Epithelial cell of prostate (primary cell): ENCODE measurements at places on chromosomes 7 and 10.

DNA sequence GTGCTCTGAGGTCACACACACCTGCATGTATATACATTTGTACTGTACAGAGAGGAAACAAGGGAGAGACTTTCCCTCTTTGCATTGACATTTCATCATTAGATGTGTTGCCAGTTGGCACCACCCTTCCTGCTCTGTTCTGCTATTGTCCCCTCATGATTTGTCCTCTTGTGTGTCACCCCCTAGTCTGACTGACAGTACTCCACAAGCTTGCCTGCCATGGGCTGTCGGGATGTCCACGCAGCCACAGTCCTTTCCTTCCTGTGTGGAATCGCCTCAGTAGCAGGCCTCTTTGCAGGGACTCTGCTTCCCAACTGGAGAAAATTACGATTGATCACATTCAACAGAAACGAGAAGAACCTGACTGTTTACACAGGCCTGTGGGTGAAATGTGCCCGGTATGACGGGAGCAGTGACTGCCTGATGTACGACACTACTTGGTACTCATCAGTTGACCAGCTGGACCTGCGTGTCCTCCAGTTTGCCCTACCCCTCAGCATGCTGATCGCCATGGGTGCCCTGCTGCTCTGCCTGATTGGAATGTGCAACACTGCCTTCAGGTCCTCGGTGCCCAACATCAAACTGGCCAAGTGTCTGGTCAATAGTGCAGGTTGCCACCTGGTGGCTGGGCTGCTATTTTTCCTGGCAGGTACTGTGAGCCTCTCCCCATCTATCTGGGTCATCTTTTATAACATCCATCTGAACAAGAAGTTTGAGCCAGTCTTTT, 9.4 kb downstream of the CLDN12 start:
- no peak for DNase-seq

DNA sequence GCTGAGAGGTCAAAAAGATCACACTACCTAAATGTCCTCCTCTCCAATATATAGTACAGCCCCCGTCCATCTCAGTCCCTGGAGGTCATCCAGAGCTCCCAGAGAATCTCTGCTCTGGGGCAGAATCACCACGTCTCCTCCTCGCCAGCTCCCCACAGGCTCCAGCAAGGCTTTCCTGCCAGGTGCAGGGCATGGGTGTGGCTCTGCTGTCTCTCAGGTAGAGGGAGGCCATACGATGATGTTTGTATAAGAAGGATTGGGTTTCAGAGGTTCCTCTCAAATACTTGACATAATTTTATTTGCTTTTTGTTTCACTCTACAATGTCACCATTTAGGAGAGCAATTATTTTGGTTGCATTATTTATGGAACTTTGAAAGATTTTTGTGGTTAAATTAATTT, 98.3 kb upstream of the PRSS58 start:
- DNase-seq, result no peak

DNA sequence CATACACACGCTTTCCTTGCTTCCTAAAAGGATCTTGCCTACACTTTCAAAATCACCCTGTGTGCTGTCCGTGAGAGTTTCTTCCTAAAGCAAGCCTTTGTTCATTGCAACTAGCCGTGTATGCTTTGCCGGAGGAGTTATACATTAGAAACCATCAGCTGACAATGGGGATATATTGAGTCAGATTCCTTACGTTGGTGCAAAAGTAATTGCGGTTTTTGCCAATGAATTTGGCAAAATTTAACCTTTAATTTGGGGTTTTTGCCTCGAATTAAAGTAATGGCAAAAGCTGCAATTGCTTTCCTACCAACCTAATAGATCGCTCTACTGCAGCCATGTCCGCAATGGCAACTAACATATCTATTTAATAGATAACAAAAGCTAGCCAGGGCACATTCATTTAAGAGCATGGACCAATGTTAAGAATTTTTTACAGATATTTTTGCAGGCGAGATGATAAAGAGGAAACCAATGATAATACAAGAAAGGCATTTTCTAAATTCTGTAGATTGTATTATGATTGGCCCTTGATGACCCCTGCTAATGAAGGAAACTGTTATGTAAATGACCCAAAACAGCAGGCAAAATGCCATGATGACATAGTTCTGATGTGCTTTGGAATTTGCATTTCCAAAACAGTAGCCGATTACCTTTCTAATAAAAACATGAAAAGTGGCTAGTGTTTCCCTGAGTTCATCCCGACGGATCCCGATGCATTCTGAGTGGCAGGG, 184.8 kb upstream of the NRP1 start:
- DNase-seq, result no peak

GRCh38 chr10:5035356-5035755, 31.7 kb upstream of the AKR1C2 start:
- no peak for DNase-seq

GRCh38 chr10:63267414-63268148, 134.5 kb downstream of the NRBF2 start:
- DNase-seq, result no peak

- no peak for DNase-seq
Measured at GRCh38 chr10:45180946-45181875, 134.2 kb downstream of the OR13A1 start.

GRCh38 chr10:49744924-49745605, 17.1 kb downstream of the OGDHL start:
- DNase-seq, result no peak

DNA sequence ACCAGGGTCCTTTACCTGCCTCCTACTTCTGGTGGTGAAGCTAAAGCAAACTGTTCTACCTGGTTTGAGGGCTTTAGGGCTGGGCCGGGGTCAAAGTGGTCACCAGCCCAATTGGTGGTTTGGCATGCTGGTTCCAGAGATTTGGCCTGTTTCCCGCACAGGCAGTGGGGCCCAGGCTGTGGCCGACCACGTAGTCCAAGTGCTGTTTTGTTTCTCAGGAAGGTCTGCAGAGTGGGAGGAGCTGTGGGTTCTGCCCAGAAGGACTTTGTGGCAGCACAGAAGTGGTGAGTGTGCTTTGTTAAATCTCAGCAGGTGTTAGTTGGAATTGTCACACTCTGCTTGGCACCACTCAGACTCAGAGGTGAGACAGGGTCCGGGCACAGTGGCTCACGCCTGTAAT, 85.8 kb downstream of the MKX start:
- DNase-seq, result no peak

GRCh38 chr7:98294798-98295382, 13.4 kb downstream of the BRI3 start:
- no peak for DNase-seq

DNA sequence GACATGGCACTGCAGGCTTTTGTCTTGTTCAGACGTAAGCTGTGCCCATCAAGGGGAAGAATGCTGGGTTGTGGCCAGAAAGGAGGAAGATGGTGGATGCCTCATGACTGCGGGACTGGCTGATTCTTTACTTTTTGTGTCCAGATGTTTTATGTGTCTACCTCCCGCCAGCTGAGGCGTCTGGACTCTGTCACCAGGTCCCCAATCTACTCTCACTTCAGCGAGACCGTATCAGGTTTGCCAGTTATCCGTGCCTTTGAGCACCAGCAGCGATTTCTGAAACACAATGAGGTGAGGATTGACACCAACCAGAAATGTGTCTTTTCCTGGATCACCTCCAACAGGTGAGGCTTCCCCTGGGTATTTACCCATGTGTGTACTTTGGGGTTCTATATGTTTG, 53.5 kb downstream of the ABCC2 start:
- no peak for DNase-seq

DNA sequence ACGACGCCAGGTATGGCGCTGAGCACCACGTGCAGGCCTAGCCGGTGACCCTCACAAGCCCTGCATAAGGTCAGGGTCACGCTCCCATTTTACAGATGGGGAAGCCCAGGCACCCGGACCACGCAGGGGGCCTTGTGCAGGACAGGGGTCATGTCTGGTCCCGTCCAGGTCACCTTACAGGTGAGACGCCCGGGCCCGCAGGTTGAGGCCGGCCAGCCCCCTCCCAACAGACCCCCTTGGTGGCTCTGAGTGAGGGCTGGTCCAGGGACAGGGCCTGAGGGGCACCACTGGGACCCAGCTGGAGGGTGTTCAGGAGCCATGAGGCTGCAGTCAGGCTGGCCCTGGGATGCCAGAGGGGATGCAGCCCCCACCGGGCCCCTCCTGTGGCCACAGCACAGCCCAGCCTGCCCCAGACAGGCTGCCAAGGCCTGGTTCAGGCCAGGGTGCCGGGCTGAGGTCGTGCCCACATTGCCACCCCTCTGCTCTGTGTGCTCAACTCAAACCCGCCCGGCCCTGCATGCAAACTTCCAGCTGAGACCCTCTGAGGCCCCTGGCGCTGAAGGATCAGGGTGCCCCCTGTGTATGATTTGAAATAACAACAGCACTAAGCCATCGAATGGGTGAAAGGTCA, 69.0 kb downstream of the PWWP2B start:
- no peak for DNase-seq

DNA sequence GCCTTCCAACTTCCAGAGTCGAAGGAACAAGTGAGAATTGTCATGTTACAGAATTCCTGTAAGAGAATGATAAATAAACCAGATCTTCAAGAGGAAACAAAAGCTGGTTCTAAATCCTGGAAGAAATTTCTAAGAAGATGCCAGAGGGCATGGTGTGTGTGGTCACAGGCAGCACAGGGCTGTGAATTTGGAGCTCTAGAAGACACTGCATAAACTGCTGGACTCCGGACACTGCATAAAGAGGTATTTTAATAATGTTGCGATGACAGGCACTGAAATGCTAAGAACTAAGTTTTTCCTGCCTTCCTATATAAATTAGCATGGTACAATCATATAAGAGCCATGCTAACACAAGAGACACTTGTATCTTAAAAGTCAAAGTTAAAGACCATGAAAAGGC, 86.0 kb downstream of the LARP4B start:
- DNase-seq, result no peak

DNA sequence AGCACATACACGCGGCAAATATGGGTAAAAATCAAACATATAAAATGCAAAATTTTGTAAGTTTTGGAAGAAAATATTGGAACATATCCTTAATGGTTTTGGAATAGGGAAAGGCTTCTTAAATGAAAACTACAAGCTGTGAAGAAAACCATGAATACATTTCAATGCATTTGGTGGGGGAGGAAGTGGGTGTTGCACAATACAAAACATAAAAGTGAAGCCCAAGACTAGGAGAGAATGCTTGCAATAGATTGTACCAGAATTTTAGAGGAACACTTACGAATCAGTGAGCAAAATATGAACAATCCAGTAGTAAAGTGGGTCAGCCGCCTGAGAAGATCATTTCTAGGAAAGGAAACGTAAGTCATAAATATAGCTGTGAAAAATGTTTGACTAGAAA, 322.6 kb upstream of the MKI67 start:
- DNase-seq, result no peak

DNA sequence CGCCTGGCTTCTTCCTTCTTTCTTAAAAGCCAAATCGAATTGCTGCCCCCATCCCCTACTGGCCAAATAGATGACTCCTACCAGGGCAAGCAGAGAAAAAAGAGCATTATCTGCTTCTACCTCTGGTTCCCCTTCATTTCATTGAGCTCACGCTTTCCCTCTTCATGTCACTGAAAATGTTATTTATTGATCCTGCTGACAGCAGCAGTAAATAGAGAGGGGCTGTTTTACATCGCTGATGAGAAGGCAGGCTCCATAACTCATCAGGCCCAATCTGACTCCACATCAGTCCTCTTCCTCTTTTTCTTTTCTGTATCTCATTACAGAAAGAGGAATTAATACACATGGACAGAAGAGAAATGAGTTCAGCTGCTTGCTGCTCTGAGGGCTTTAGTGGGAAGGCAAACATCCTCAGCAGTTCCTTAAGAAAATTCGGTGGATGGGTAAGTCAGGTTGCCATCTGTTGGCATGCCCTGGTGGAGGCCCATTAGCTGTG, 904.1 kb downstream of the KCNMA1 start:
- no peak for DNase-seq

- DNase-seq, result no peak
Measured at GRCh38 chr10:113473851-113474250, 79.0 kb upstream of the HABP2 start.

GRCh38 chr10:101227429-101228152, 1.7 kb downstream of the LBX1 start:
- DNase-seq, result no peak

DNA sequence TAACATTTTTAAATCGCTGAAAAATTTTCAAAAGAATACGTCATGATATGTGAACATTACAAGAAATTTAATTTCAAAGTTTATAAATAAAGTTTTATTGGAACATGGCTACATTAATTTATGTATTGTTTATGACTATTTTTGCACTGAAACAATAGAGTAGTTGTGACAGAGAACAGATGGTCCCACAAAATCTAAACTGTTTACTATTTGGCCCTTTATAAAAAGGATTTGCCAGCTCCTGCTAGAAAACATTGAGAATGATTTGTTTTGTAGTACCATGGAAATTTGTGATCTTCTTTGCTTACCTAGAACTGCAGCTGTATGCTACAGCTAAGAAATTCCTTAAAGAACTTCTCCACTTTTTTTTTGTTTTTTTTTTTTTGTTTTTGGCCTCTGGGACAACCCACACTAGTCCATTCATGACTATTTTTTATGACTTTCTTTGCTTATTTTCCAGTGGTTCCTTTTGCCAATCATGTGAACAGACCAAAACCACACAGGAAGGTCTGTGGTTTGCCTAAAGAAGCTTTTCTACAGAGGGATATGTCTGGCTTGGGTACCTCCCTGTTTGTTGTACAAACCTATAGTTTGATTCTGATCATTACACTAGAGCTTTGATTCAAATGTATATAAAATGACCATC, 55.7 kb downstream of the ST7 start:
- DNase-seq, result no peak

DNA sequence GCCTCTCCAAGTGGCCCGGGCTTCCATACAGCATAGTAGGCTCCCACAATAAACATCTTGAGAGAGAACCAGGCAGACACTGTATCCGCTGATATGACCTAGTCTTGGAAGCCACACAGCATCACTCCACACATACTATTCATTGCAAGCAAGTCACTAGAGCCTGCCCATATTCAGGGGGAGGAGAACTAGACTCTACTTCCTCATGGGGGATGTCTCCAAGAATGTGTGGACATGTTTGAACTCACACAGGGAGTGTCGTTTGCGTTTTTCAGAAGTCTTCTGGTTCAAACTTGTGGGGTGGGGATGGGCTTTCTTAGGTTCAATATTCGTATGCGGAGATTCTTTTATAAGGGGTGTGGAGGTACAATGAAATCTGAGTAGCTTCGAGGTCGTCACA, 232.6 kb upstream of the HABP2 start:
- no peak for DNase-seq

DNA sequence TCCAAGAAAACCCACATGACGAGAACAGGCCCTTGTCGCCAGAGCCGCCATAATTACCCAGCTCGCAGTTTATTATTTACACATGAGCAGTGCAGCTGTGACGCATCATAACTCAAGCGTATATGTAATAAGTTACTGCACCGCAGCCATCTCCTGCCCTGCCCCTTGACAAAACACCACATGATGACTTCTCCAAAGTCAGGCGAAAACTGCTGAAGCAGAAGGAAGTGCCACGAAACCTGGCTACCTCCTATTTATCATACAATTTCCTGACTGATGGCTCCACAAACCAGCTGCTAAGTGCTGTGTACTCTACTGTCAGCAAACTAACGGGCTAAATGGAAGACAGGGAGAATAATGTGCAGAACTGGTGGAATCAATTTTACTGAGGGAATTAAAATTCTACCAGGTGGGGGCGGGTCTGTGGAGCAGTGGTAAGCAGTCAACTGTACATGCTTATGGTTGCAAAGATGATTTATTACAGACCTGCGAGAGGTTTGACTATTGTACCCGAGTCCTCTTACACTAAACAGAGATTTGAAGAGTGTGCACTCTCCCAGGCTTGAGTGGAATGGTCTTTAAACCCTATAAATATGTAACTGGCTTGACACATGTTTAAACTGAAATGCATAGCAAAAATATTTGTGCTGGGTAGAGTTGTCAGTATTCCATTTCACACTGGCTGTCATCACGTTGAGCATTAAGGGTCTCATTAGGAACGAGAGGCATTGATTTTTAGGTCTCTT, 156.0 kb downstream of the GLI3 start:
- DNase-seq, result no peak

- no peak for DNase-seq
Measured at GRCh38 chr7:139118805-139119485, 9.4 kb upstream of the ZC3HAV1 start.
